AG04449 (cell line): ENCODE measurements at places on chromosomes 11 and 22.

- DNase-seq: no peak
Observed at GRCh38 chr22:37020192-37020479, 594 bp downstream of the MPST start.

GRCh38 chr11:114116357-114116756 lies 56.8 kb downstream of the ZBTB16 start:
- no peak for DNase-seq

DNA sequence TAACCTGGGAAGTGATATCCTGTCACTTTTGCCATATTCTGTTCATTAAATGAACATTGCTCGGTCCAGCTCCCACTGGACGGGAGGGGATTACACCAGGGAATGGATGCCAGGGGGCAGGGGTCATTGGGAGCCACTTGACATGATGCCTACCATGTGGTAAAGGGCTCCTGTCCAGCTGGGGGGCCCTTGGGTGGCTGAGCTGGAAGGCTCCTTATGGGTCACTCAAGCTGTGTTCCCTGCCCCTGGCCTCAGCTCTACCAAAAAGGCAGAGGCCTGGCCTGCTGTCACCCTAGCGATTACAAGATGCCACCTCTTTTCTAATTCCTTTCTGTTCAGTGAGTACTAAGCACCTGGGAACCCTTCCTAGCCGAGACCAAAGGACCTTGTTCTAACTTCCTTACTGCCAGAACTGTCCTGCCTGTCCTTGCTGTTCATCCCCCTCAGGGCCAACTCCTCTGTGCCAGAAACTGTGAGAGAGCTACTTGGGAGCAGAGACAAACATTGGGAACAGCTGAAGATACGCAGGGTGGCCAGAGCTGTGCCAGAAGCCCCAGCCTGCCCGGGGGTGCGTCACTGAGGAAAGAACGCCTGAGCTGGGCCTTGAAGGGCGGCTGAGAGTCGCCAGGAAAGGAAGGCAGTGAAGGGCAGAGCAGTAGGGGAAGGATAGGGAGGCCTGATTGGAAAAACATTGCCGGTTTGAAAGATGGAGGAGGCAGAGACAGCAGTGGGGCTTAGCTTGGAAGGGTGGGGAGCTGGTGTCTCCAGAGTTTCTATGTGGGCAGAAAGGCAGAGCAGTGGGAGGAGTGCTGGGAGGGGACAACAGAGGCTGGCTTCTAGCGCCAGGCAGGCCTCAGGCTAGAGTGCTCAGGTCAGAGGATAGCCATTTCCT lies 12.7 kb upstream of the UVRAG start:
- no peak for DNase-seq

DNA sequence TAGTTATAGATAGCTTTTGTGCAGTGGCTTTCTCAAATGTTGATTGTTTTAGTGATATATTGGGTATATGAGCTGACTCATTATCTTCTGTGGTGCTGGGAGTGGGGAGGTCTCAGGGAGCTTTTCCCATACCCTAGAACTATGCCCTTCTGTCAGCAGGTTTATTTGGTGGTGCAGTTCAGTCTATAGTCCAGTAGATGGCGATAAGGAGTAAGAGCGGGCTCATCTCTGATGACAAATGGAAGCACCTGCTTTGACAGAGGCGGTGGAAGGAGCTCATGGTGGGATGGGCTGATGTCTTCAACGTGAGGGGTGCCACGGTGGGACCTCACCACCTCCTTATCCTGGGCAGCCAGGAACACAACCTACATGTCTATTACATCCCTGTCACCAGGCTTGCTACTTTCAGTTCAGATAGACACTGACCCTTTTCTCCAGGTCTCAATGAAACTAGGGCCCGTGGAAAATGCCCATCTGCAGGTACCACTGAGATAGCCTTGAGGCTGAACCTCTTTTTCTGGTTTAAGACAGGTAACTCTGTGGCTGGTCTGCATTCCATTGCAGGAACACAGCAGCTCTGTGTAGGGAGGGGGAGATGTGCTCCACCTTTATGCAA lies 13.0 kb upstream of the OR6A2 start:
- DNase-seq: no peak

- no peak for DNase-seq
Observed at GRCh38 chr22:46893281-46894020, 131.0 kb downstream of the TBC1D22A start.

DNA sequence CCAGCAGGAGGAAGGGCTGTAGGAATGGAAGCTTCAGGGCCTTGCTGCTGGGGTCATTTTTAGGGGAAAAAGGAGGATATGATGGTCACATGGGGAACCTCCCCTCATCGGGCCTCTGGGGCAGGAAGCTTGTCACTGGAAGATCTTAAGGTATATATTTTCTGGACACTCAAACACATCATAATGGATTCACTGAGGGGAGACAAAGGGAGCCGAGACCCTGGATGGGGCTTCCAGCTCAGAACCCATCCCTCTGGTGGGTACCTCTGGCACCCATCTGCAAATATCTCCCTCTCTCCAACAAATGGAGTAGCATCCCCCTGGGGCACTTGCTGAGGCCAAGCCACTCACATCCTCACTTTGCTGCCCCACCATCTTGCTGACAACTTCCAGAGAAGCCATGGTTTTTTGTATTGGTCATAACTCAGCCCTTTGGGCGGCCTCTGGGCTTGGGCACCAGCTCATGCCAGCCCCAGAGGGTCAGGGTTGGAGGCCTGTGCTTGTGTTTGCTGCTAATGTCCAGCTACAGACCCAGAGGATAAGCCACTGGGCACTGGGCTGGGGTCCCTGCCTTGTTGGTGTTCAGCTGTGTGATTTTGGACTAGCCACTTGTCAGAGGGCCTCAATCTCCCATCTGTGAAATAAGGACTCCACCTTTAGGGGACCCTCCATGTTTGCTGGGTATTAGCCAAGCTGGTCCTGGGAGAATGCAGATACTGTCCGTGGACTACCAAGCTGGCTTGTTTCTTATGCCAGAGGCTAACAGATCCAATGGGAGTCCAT lies 14.1 kb downstream of the IL10RA start:
- DNase-seq: no peak

- no peak for DNase-seq
Observed at GRCh38 chr11:105840391-105840790, 181.6 kb downstream of the MSANTD4 start.

- DNase-seq: no peak
Observed at GRCh38 chr11:134598368-134598767, 186.3 kb upstream of the B3GAT1 start.

DNA sequence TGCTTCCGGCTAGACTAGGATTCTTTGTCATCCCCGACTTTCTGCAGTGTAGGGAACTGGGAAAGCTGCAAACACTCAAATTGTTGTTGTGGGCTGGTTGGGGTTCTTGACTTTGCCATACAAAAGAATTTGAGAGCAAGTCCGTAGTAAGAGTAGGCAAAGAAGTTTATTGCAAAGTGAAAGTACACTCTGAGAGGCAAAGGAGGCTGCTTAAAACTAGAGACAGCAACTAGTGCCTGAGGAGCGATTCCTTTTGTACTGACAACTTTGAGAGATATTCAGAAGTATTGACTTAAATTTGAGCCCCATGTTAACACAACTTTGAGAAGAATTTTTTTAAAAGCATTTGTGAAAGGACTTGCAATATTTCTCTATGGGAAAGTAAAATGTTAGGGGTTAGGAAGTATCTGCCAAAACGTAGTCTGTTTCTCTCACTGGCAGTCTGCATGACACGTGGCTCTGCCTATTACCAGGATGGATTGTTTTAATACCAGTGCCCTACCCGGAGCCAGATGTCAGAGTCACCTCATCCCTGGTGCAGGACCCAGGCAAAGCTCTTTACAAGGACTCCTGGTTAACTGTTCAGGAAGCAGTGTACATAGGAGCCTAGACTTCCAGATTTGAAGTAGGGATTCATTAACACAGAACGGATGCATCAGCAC lies 85.0 kb upstream of the CLPB start:
- DNase-seq: no peak

DNA sequence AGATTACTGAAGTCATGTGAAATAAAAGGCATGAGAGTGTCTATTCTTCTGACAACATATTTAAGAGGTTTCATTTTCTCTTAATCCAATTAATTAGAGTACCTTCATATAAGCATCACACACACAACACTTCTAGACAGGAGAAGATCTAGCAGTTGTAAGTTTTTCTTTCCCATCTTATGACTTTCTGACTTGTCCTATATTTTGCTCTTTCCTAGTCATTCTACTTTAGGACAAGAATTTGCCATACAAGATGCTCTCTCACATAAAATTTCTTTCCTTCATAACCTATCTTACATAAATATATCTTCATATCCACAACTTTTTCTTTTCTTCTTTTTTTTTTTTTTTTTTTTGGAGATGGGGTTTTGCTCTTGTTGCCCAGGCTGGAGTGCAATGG lies 118.3 kb upstream of the SERPIND1 start:
- no peak for DNase-seq

DNA sequence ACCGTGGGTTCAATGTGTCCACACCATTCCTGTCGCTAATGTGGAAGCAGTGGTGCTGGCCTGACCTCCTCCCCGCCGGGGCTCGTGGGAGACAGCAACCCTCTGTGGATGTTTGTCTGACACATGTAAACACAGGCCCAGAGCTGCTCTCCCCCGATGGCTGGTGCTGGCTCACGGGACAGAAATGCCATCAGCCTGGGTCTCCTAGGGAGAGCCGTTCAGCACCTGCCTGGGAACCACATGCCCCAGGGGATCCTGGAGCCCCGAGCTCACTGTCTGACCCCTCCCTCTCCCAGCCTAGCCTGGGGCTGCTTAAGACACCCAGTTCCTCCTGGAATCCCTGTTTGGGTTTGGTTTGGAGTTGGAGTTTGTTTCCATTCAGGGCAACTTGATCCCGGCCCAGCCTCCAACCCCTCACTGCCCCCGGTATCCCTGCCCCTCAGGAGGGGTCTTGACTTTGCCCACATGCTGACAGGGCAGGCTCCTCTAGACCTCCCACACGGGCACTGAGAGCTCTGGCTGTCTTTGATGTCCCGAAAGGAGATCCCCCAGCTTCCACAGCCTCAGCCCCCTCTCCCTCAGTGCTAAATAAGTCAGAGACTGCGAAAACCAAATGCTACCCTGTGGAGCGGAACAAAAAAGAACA lies 50.9 kb upstream of the WNT11 start:
- DNase-seq: no peak

DNA sequence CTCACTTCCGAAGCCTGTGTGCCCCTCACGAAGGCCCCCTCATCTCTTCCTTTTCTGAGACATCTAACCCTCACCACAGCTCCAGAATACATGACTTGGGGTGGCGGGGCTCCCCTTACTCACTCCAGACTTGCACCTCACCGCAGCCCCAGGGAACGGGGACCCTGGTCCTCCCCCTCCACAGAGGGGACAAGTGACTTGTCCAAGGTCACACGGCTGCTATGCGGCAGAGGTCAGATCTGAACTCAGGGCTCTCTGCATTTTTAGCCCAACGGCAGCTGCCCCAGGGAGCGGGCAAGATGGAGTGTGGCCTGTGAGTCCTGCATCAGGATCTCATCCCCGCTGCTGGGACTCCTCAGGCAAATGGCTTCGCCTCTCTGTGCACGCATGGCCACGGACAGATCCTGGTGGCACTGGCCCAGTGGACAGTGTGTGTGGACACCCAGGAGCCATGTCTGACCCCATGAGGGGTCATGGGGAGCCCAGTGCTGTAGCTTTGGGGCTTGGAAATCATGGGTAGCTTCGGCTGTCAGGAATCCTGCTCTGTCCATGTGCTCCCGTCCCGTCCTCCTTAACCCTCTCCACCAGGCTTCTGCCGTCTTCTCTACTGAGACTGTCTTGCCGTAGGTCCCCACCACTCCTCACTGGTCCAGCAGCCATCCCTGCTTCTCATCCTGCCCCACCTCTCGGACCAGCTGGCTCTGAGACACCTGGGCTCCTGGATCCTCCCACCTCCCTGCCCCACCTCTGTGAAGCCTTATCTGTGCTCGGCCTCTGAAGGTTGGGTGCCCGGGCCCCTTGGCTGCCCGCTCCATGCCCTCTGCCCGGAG lies 48.0 kb upstream of the CARS1 start:
- DNase-seq: no peak

DNA sequence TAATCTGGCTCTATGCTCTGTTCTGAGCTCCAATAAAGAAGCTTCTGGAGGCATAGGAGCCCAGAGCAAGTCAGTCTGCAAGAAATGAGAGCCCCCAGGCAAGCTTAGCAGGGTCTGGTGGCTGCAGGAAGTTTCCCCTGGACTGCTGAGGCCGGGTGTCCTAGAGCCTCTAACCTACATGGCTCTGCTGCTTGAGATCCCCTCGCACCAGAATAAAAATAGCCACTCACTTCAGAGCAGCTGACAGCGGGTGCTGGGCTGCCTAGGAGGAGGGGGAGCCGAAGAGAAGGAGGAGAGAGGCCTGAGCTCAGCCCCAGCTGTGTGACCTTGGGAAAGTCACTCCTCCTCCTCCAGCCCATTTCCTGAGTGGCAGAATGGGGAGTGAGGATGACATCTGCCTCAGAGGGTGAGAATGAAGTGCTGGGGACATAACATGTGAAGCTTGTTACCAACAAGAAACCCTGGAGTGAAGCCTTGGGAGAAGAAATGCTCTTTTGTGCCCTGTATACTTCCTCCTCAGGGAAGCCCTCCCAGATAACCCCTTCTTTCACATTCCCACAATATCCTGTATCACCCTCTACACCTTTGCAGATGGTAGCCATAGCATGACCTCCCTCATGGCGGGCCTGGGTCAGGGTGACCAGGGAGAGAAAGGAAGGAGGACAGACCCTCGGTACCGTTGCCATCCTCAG lies 3.6 kb upstream of the INPP5J start:
- DNase-seq: no peak

- DNase-seq: peak; percentile 40
Observed at GRCh38 chr11:109853156-109853776, 239.9 kb upstream of the ZC3H12C start.

DNA sequence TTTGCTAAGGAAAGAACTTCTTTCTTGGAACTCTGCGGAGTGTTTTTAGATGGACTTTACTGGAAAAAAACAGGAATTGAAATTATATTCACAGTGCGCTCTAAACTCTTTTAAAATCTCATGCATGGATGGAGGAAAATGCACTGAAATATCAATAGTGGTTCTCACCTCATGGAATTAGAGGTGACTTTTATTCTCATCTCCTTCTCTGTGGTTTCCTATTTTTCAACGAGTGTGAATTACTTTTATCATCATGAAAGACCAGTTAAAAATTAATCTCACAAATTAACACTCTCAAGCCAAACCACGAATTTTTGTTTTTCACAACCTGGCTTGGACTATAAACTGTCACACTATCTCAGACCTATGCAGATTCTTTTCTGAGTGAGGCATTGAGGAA lies 16.6 kb downstream of the BMAL1 start:
- DNase-seq: no peak

- DNase-seq: no peak
Observed at GRCh38 chr11:86456075-86456939, 81.6 kb downstream of the CCDC81 start.

- DNase-seq: no peak
Observed at GRCh38 chr22:33014621-33015020, 43.6 kb downstream of the SYN3 start.

DNA sequence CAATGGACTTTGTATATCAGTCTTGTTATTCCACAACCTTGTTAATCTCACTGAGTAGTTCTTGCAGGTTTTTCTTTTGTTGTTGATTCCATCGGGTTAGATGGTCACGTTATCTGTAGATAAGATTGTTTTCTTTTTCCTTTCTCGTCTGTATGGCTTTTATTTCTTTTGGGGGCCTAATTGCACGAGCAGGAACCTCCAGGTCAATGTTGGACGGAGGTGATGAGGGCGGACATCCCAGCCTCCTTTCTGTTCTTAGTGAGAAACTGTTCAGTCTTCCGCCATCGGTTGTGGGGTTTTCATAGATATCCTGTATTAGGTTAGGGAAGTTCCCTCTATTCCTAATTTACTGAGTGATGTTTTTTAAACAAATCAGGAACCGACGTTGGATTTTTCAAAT lies 4.8 kb upstream of the PRR33 start:
- DNase-seq: no peak

- no peak for DNase-seq
Observed at GRCh38 chr11:3933165-3933628, 77.7 kb downstream of the STIM1 start.
